ENCODE measurements at places on chromosomes 12 and 14.

DNA sequence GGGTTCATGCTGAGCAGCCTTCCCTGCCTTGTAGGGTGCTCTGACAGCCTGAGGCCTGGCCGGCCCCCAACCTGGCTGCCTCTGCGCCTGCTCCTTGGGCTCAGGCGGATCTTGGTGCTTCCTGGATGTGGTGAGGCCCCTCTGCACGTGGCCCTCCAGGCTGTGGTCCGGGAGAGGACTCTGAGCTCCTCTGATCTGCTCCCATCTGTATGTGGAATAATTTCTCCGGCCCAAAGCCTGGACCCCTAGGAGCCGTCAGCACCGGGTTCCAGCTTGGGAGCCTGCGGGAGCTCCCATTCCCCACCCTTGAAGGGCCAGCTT lies 21.3 kb upstream of the EIF2B2 start:
- no peak for DNase-seq

GRCh38 chr12:52280796-52281560 lies 6.5 kb downstream of the KRT86 start:
- DNase-seq = no peak

DNA sequence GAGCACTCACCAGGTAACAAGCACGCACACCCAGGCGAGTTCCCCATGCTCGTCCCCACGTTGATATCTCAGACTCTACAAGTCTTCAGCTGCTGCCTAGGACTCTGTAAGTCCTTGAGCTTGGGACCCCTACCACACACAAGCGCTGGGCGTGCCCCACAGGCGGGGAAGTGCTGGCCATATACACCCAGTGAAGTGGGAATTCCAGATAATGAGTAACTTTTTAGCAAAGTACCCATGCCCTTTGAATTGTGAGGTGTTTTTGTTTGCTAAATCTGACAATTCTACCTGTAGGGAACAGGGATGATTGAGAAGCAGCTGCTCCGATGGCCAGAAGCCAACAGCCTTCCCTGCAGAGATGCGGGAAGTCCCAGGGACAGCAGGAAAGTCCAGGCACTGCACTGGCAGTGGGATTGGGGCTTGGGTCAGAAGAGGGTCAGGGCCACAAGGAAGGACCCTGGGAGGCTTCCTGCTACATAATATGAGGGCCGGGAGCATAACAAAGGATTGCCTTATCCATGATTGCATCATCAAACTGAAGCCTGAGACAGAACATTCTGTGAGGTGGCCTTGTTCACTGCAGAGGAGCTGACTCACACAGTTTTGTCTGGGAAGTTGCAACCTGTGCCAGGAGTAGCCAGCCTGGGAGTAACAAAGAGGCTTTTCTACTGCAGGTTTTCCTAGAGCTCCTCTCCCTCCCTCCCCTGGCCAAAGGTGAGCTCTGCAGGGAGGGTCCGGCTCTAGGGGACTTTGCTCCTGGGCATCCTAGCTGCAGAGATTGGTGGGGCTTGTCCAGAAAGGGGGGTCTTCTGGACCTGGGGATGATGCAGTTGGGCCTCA lies 13.2 kb upstream of the SERPINA3 start:
- no peak for DNase-seq

GRCh38 chr12:65728848-65729793 lies 95.2 kb upstream of the HMGA2 start:
- no peak for DNase-seq

DNA sequence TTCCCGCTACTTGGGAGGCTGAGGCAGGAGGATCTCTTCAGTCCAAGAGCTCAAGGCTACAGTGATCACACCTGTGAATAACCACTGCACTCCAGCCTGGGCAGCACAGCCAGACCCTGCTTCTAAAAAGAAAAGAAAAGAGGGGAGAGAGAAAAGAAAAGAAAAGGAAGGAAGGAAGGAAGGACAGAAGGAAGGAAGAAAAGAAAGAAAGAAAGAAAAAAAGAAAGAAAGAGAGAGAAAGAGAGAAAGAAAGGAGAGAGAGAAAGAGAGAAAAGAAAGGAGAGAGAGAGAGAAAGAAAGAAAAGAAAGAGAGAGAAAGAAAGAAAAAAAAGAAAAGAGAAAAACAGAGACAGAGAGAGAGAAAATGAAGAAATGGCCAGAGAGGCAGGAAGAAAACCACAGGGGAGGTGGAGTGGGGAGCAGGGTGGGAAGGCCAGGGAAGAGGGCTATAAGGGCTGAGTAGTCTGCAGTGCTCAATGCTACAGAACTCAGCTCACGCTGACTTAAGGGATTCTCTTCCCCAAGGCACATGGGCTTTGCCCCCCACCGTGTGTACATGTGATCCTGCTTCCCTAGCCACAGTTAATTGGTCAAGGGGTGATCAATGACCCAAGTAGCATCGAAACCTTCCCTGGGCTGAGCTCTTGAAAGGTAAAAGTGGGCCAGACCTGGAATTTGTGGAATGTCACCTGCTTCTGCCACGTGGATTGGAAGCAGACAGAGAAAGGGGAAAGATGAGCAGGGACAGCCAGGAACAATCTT lies 90.4 kb upstream of the TMCC3 start:
- no peak for DNase-seq

DNA sequence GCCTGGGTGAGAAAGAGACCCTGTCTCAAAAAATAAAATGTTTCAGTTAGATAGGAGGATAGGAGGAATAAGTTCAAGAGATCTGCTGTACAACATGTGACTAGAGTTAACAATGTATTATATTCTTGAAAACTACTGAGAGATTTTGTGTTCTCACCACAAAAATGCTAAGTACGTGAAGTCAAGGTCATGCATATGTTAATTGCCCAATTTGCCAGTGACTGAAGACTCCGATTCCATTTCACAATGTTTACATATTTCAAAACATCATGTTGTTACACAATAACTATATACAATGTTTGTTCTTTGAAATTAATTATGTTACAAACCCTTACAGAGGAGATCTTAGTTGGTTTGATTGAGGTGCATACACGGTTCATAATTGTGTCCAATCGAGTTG lies 52.1 kb downstream of the SLC15A4 start:
- no peak for DNase-seq

- DNase-seq = no peak
Measured at GRCh38 chr12:24470050-24470449, 478.9 kb downstream of the BCAT1 start.

GRCh38 chr14:64684091-64684490 lies 20.1 kb upstream of the PLEKHG3 start:
- no peak for DNase-seq

GRCh38 chr12:42201063-42201462 lies 37.0 kb downstream of the YAF2 start:
- no peak for DNase-seq

- no peak for DNase-seq
Measured at GRCh38 chr12:113880326-113880725, 85.8 kb downstream of the RBM19 start.

DNA sequence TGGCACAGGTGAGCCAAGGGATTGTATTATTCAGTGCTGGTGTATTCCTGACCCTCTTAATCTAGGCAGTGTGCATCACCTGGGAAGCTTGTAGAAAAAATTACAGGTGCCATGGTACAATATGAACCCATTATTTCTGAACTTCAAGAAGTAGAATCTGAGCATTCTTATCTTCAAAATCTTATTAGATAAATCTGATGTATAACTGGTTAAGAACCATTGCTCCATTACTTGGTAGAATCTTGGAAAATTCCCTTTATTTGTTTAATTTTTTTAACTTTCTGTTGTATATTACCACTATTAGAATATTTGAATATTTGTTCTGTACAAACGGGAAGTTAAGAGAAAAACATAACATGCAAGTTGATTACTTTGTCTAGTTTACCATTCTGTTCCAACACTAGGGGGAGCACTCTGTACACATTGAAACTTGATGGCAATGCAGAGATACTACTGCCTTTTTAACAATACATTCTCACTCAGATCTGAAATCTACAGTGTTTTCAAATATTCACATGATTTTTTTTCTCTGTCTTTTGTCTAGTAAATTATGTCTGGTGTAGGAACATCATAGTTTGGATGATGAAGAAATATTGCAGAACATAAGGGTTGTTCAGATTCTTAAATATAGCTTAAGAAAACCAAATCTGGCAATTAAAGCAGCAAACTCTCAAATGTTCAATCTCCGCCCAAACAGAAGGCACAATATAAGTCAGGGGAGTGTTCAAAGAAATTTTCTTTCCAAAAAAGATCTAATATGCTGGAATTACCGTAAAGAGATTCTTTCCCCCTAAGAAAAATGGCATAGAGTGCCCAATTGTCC lies 196.6 kb downstream of the PCNX1 start:
- DNase-seq = no peak

GRCh38 chr12:3662521-3662921 lies 90.4 kb downstream of the CRACR2A start:
- no peak for DNase-seq

DNA sequence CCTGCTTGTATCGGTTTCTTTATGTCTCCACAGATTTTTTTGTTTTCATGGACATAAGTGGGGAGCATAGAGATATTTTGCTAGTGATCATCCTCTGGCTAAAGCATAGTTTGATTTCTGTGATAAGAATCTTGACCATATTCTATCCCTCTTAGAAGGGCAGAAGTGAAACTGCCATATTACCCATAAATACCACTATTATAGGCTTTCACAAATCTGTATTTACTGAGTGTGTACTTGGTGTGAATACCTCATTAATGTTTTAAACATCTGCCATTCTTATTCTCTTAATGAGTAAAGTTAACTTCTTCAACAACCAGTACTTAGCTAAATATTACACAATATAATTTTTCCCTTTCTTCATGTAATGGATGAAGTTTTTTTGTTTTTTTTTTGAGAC lies 16.1 kb downstream of the WNK1 start:
- no peak for DNase-seq

- no peak for DNase-seq
Measured at GRCh38 chr14:34157651-34158050, 206.8 kb upstream of the EGLN3 start.
